ENCODE measurements at places on chromosomes 1 and 21.

DNA sequence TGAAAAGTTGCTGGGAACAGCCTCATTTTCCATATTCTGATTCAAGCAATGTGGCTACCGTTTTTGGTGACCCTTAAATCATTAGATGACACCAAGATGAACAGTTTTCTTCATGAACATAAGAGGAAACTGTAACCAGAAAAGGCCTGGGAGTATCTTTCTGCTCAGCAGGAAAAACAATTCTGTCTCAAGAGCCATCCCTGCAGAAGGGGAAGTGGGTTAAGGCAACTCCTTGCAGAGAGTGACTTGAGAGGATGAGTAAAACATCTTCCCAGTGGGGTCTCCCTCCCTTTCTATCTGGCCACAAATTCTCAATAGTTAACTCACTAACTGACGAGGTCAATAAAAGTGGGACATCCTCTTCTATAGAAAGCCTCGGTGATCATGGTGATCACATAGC, 187.6 kb upstream of the NRIP1 start:
- no peak for DNase-seq

GRCh38 chr1:161849518-161849917, 83.4 kb downstream of the ATF6 start:
- DNase-seq, result no peak

DNA sequence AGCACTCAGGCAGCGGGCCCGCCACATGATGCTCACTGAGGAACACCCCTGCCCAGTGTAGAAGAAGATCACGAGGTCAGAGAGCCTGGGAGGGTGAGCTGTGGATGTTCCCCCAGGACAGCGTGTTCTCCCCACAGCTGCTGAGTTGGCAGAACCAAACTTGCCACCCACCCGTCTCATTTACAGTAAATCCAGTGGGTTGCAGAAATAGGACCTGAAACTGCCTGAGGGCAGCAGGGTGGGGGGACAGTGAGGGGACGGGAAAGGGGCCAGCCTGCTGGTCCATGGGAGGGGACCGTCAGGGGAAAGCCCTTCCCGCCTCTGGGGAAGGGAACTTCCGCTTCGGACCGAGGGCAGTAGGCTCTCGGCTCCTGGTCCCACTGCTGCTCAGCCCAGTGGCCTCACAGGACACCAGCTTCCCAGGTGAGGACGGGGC, at the start of gene C1QB:
Gene C1QB (plus strand): TSS at position 356 of the 436 bp plus-strand sequence. CDS start 6,227 bp downstream, outside the sequence.
- no peak for DNase-seq

DNA sequence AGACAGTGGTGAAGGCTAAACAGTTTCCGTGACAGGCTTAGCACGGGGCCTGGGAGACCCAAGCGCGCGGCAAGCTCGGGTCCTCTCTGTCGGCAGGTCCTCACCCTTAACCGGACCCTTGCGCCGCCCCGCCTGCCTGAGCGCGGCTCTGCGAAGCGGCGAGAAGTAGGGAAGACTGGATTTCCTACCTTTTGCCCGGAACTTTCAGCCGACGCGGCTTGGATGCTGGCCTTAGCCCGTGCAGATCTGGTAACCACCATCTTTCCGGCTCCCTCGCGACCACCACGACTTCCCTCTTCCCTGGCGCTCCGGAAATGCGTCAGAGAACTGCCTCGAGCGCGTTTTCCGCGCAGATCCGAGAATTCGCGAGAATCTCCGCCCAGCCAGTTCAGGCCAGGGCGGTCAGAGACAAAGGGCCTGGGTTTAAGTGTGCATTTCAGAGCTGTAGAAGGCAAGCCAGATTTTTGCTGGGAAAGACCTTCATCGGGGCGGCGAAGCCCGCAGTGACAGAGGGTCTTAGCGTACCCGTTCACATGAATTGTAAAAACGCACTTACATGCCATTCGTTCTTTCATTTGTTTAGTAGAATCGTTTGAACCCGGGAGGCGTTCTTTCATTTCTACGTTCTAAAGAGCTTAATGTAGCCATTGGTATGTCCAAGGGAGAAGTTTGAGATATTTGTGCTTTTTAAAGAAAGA, at the start of gene DNTTIP2:
Gene DNTTIP2 (minus strand): TSS at position 318 of the 698 bp plus-strand sequence. CDS start 58 bp downstream, at position 260.
- peak; percentile 40 for DNase-seq

DNA sequence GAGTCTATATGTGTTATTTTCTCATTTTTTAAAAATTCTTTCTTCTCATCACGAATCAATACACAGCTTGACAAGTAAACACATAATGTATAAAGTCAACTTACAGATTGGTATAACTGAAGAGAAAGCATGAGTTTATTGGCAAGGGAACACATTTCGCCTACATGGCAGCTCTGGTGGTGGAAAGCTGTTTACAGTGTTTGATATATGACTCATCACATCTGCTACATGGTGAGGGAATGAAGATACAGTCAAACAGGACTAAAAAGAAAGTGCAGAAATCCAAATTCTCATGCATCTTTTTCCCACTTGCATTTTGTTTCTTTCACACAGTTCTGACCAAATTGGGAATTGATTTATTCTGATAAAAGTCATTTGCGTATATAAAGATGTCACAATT, 122.2 kb upstream of the ADGRL4 start:
- DNase-seq, result no peak

- no peak for DNase-seq
These were observed 142.9 kb downstream of the ROR1 start for GRCh38 chr1:63916485-63917360.

DNA sequence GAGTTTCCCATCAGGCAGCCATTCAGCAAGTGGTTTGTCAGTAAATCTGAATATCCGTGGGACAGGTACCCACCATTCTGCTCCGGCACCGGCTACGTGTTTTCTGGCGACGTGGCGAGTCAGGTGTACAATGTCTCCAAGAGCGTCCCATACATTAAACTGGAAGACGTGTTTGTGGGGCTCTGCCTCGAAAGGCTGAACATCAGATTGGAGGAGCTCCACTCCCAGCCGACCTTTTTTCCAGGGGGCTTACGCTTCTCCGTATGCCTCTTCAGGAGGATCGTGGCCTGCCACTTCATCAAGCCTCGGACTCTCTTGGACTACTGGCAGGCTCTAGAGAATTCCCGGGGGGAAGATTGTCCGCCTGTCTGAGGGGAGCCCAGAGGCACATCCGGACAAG, 48.4 kb downstream of the B3GALT5 start:
- no peak for DNase-seq

- DNase-seq, result no peak
These were observed 150.3 kb downstream of the HMGB4 start for GRCh38 chr1:34013958-34014737.

- DNase-seq, result no peak
These were observed 561.2 kb downstream of the KIF26B start for GRCh38 chr1:245715970-245716369.

DNA sequence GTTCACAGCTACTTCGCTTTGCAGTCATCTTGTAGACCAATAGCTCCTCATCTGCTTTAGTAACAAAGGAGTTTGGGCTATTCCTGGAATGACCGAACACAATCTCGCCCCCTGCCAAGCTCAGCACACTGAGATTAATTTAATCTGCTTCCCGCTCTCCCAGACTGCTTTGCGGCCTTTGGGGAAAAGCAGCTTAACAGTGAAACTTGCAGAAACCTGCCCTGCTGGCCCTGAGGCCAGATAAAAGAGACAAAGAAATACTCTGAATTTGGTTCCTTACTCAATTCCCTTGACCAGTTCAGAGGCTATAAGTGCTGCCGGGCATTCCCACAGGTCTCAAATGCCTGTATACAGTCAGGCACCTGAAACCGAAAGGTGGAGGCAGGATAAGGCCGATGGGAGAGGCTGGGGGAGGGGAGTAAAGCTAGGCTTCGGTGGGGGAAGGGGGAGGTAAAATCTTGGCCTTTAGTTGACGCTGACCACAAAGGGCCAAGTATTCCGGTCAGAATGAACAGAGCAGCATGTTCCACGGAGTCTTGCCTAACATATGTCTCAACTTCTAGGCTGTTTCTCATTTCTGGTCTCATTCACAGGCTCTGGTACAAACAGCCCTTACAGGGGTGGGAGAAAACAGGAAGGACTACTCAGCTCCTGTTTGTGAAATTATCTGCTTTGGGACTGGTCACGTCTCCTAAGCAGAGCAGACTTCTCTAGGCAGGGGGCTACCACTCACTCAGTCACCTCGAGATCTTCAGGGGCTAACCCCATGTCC, 17.7 kb upstream of the A3GALT2 start:
- DNase-seq, result no peak
